NCI-H526 (cell line): ENCODE measurements at places on chromosomes 6 and 20.

GRCh38 chr6:48714699-48715098 is 603.7 kb upstream of the PTCHD4 start:
- DNase-seq: no peak

- no peak for DNase-seq
These were observed 43.3 kb downstream of the MGME1 start for GRCh38 chr20:18011951-18012645.

DNA sequence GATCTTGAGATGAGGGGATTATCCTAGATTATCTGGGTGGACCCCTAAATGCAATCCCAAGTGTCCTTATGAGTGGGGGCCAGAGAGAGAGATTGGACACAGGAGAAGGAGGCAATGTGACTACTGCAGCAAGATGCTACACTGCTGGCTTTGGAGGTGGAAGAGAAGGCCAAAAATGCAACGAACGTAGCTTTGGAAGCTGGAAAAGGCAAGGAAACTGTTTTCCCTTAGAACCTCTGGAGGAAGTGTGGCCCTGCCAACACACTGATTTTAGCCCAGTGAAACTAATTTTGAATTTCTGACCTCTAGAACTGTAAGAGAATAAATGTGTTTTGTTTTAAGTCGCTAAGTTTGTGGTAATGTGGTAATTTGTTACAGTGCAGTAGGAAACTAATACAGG is 15.7 kb downstream of the PPARD start:
- DNase-seq: no peak

DNA sequence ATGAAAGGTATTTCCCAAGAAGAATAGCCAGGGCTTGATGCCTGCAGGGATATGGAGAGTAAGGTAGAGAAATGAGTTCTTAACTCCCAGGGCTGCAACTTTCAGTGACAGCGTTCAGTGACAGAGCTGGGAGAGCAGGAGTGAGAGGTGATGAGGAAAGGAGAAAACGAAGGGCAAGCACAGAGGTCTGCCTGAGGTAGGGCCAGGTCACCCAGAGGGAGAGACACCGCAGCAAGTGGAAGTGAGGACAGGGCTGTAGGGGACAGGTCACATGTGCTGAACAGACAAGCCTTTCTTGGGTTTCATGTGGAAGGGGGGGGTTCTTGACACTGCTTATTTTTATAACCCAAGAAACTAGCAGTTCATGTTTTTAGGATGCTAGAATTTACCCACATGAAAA is 72.5 kb downstream of the PREP start:
- no peak for DNase-seq

- no peak for DNase-seq
These were observed 57.9 kb upstream of the AKAP12 start for GRCh38 chr6:151181706-151182363.

- no peak for DNase-seq
These were observed 292.7 kb downstream of the ESR1 start for GRCh38 chr6:152100183-152100618.

DNA sequence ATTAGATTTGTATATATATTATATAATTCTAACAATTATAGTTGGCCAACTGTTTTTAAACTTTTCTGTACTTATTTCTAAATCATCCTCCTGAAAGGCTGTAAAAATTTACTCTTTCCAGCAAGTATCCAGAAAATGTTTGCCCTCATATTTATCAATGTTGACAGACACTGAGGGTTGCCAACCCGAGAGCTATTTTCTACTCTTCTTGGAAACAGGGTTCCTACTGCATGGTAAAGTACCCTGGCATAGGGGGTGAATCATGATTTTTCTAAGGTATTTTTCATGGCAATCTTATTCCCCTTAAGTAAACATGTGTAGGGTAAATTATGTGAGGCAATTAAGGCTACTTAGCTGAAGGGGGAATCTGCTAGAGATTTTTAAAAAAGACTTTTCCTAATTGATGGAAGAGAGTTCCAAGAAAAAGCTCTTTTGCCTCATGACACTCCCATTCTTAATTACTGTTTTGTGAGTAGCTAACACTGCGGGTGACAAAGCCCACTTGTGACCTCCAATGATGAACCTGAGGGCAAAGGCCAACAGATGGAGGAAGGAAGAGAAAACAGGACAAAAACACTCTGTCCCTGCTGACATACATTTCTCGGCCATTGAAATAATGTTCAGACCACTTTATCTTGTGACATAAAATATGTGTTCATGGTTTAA is 37.9 kb downstream of the GPX5 start:
- DNase-seq: no peak

DNA sequence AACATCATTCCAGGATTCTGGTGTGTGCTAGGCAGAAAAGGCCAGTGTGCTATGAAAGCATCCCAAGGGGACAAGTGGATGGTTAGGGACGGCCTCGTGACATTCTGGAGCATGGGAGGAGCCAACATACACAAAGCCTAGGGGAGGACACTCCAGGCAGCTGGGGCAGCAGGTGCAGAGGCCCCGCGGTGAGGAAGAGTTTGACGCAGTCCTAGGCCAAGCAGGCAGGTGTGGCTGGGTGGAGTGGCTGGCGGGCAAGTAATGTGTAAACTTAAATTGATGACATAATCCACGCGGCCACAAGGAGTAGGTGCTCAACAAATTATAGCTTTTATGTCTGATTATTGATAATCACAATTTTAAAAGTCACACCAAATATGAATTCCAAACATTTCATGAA is 93.6 kb downstream of the TMEM242 start:
- peak; percentile 95 for DNase-seq

- no peak for DNase-seq
These were observed 291.1 kb downstream of the GJA1 start for GRCh38 chr6:121726596-121726995.

DNA sequence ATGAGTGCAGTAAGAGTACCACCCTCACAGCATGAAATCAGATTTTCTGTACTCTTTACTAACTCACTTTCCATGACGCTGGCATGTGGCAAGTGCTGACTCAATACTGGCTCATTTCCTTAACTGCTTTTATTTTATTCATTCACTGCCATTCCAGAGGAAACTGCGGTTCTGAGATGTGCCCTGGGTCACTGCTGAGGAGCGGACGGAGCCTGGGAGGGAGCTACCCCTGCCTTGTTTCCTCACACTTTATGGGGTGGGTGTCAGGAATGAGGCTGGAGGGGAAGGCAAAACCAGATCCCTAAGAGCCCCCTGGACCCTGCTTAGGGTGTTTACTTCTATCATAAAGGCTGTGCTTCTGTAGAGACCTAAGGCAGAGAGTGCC is 14.4 kb downstream of the NT5E start:
- DNase-seq: no peak

DNA sequence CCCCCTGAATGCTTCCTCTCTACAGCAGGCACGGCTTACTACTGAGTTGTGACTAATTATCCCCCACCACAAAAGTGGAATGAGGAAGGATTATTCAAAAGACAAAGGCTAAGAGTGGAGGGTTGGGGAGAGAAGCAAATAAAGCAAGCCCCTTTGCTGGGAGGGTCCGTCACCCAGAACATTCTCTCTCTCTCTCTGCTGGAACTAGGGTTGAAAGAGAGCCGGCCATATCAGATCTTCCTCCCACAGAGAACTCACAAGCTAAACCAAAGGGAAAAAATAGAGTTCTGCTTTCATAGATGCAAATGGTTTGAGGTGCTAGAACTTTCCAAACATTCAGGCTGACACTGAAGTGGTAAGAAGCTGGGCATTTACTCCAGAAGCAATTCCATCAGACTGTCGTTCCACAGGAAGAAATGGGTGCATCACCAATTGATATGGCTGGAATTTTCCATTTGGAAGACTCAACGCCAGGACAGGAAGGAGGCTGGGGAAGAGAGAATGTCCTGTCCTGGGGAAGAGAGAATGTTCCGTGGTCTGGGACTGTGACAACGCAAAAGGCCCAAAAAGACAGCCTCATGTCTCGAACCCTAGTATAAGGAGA is 7.9 kb downstream of the ZMYND8 start:
- no peak for DNase-seq

- peak; percentile 76 for DNase-seq
These were observed 8.6 kb upstream of the LBP start for GRCh38 chr20:38337561-38338140.

DNA sequence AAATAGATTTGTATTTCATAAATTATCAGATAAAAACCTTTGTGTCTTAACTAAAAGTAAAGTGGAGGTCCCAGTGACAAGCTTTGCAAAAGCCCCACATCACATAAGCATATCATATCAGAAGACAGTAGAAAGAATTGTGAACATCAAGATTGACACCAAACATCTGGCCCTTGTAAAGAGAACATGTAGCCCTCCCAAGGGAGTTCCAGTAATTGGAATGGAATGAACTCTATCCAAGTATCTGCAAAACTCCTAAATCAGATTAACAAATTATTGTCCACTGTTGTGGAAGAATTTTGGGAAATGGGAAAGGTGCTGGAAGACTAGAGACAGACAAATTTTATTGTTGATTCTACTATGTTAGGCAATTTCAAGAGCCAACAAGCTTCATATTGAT is 268.8 kb downstream of the KCNQ5 start:
- no peak for DNase-seq

DNA sequence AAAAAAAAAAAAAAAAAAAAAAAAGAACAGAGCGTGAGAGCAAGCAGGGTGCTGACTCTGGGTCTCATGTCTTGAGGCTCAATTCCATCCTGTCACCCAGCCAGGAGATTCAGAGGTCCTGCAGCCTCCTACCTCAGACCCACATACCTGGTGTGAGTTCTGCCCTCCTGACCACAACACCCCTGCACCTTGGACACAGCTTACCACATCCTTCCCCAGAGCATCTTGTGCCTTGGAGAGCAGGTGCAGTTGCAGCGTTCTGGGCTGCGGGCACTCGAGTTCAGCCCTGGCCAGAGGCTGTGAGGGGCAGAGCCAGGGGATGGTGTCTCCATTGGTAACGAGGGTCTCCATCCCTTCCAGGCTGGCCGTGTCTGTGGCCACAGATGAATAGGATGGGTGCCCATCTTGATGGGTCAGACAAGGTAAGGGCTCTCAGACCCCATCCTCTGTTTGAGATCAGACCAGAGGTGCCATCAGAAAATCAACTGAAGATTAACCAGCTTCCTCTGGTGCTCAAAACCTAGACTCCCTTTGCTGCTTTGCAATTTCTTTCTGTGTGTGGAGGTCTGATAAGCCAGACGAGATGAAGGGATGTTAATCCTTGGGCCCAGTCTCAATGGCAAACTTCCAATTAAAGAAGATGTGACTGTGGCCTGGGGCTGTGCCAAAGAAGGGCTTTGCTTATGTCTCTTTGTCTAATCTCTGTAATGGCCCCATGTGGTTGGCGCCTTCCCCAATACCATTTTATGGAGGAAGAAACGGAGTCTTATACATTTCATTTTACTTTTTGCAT is 14.7 kb upstream of the ZNF831 start:
- DNase-seq: no peak

- no peak for DNase-seq
These were observed 38.1 kb downstream of the SYNE1 start for GRCh38 chr6:152598901-152599537.

GRCh38 chr6:63816982-63817436 is 181.4 kb downstream of the PHF3 start:
- peak; percentile 2 for DNase-seq

DNA sequence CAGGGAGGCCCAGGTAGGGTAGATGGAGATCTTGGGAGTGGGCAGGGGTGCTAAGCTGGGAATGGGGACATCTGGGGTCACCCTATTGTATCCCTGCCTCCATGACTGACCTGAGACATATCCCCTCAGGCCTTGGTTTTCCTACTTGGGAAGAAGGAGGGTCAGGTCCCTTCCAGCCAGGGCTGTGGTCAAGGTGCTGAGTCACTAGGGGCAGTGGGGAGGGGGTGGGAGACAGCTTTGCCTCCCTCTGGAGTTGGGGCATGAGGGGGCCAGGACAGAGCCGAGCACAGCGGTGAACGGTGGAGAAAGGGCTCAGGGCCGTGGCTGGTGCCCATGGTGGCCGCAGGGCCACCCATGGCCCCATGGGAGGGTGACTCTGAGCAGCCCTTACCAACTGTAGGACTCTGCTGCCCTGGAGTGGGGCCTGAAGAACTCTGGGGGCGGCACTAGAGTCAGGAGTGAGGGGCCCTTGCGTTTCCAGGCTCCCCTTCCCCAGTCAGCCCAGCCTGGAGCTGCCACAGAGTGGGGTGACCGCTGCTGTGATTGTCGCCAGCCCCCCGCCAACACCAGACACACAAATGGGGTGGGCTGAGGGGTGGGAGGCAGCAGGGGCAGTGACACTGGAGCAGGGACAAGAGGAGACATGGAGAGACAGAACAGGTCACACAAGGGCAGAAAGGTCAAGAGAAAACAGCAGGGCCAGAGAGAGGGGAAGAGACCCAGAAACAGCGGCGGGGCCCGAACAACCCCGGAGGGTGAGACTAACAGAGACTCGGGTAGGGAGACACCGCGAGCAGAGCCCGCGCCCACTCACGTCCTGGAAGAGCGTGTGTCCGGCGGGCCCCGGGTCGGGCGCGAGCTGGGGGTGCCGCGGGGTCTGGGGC is 576 bp downstream of the NECAB3 start:
- no peak for DNase-seq

GRCh38 chr6:94468830-94469229 is 1049.5 kb upstream of the EPHA7 start:
- no peak for DNase-seq

- DNase-seq: no peak
These were observed 202.7 kb upstream of the MARCKS start for GRCh38 chr6:113654396-113654795.

- no peak for DNase-seq
These were observed 22.9 kb downstream of the FAM110A start for GRCh38 chr20:856361-856775.

DNA sequence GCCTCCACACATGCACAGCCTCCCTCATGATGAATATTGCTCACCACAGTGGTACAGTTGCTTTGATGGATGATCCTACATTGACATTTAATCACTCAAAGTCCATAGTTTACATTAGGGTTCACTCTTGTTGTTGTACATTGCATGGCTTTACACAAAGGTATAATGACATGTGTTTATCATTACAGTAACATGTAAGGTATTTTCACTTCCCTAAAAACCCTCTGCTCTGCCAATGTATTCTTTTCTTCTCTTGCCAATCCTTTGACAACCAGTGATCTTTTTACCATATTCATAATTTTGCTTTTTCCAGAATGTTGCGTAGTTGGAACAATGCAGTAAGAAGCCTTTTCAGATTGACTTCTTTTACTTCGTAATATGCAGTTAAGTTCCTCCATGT is 166.6 kb upstream of the KHDRBS2 start:
- DNase-seq: no peak

GRCh38 chr20:58692579-58693225 is at the start of gene NPEPL1:
NPEPL1 (plus strand) TSS chr20:58692800; CDS start chr20:58692901, 101 bp downstream.
- peak; percentile 87 for DNase-seq

- no peak for DNase-seq
These were observed 15.2 kb downstream of the EFHC1 start for GRCh38 chr6:52435345-52435744.

DNA sequence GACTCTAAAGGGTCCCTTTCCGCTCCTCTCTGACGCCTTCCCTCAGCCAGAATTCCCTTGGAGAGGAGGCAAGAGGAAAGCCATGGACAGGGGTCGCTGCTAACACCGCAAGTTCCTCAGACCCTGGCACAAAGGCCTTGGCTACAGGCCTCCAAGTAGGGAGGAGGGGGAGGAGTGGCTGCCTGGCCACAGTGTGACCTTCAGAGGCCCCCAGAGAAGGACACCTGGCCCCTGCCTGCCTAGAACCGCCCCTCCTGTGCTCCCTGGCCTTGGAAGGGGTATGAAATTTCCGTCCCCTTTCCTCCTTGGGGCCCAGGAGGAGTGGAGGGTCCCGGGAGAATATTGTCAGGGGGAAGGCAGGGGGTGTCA is 2.7 kb downstream of the VEGFA start:
- DNase-seq: no peak
